BE2C (cell line): ENCODE measurements at places on chromosomes 3 and 15.
A peak's percentile ranks its signal among the peaks of the same experiment; 100 is the strongest.

DNA sequence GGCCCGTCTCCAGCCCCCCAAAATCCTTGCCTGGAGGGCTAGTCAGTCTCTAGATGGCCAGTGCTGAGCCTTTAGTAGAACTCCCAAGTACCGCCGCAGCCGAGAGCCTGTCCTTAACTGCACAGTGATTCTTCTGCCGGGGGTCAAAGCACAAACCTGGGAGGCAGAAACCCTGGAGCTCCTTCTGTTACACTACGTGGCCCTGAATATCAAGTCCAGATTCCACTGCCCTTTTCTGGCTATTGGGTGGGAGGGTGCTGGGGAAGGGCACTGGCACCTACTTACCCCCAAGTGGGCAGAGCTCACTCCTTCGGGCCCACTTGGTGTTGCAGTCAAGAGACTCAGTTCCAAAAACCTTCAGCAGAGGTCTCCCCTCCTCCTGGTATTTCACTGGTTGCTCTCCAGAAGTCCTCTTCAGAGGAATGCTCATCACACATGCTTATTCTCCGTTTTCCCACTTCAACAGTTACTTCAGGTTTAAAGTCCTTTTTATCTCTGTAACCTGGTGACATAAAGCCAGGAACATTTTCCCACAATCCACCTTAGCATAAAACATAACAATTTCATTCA lies 10.8 kb downstream of the PDHB start:
- DNase-seq: no peak

- DNase-seq: no peak
Measured at GRCh38 chr15:92505611-92506010, 111.9 kb downstream of the ST8SIA2 start.

DNA sequence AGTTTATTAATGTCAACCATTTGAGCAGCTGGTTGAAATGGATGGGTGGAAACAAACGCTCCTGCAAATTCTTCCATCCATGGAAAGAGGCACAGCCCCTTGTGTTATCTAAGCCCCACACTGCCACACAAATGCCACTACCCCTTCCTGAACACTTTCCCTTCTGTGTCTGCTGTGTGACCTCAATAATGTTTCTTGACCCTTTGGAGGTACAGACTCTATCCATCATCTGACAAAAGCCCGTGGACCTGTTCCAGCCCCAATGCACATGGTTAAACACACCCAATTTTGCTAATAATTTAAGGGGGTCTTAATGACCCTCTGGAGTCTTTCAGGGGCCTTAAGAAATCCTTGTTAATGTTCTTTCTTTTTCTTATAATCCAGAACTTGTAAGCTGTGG lies 482.2 kb upstream of the CFAP20DC start:
- DNase-seq: no peak

- peak; percentile 84 for DNase-seq
Measured at GRCh38 chr3:15859507-15860013, 61.8 kb upstream of the ANKRD28 start.

- no peak for DNase-seq
Measured at GRCh38 chr3:47473391-47473790, 2.4 kb downstream of the SCAP start.

DNA sequence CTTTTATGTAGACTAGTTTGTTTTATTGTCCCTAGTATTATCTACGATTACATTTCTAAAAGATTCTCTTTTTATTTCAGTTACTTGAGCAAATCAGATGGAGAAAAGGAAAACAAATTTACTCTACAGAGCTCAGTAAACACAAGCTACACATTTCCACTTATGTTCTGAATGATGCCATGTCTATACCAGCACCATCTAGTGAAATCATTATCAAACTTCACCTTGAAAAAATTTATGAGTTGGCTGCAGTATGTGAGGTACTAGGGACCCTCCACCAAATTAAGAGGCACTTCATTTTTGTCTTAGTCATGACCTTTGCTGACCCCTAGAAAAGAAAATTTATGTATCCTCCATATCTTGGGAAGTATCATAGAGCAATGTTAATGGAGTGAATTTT lies 827.4 kb downstream of the SI start:
- no peak for DNase-seq
